H9 (cell line): ENCODE measurements at places on chromosomes 7 and 10.
A peak's percentile ranks its signal among the peaks of the same experiment; 100 is the strongest.

DNA sequence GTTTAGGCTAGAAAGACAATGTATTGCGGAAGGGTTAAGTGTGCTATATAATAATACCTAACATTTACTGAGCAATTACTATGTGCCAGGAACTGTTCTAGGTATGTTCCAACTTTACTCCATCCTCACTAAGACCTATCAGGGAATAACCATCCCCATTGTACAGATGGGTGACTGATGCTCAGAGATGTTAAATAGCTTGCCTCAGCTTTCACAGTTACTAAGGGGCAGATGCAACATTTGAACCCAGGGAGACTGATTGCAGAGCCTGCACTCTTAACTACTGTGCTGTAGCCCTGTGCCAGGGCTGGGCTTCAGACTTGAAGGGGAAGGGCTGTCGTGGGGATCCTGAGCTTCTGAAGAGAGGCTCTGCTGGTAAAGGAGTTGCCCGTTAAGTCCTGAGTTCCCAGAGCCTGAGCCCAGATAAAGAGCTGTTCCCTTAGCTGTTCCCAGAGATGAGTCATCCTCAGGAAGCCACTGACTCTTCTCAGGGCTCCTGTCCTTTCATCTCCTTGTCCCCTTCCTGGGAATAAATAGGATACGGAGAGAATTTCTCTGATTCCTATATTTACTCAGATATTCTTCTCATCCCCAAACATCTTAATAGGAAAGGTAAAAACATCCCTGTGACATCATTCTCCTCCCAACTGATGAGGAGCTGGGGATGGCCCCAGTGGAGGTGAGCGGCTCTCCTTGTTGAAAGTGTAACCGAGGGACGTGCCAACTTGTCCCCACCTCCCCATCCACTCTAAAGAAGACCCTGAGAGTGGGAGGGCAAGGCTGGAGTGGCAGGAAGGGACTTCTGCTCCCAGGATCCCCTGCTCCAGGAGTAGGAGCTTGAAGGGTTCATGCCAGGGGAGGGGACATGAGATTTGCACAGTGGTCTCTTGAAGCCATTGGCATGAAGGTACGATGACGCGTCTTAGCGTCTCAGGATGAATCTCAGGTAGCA, 28.0 kb upstream of the HABP2 start:
- H3K4me1 ChIP-seq, result no peaks in the 10 kb centered on the region
- no peaks in the 10 kb centered on the region for H3K27me3 ChIP-seq
- DNase-seq, result no peak
- H3K36me3 ChIP-seq, result no peaks in the 10 kb centered on the region
- H3K4me3 ChIP-seq, result no peak overlapping the region

DNA sequence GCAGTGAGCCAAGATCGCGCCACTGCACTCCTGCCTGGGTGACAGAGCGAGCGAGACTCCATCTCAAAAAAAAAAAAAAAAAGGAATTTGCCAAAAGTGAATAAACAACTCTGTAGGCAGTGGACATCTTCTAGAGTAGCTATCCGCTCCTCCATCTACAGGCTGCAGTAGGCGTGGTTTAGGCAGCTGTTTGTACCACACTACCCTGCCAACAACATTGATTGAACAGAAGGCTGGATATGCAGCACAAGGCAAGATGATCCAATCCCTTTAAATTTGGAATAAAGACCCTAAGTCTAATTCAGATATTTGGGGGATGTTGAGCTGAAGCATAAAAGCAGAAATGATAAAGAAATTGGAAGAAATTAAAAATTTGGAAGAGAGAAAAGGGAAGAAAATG, 141.6 kb downstream of the TES start:
- no peak overlapping the region for H3K27ac ChIP-seq
- no peak for DNase-seq
- no peak overlapping the region for H3K4me3 ChIP-seq
- no peaks in the 10 kb centered on the region for H3K4me1 ChIP-seq
- H3K27me3 ChIP-seq, result no peaks in the 10 kb centered on the region

- H3K4me3 ChIP-seq, result no peak overlapping the region
- peaks cover 3% of the 10 kb centered on the region for H3K36me3 ChIP-seq
- no peaks in the 10 kb centered on the region for H3K27me3 ChIP-seq
- no peak overlapping the region for H3K27ac ChIP-seq
- no peaks in the 10 kb centered on the region for H3K4me1 ChIP-seq
These were observed 43.8 kb upstream of the RABGEF1 start for GRCh38 chr7:66696774-66697191.

DNA sequence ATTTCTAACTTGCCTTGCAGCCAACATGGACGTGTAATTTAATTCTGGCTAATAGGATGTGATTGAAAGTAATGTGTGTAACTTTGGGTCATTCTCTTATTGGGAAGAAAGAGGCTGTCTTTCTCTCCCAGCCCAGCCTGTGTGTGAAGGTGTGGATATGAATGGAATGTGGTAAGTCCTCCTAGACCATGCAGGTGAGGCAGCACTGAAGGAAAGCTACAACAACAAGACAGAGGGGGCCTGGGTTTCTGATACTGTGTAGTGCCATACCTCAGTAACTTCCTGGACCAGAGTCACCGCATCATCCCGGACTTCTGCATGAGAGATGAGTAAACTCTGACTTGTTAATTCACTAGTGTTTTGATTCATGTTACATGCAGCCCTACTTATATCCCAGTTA, 237.0 kb downstream of the EXOC4 start:
- H3K27me3 ChIP-seq, result no peaks in the 10 kb centered on the region
- no peaks in the 10 kb centered on the region for H3K4me1 ChIP-seq
- no peak overlapping the region for H3K4me3 ChIP-seq
- DNase-seq, result no peak
- no peak overlapping the region for H3K27ac ChIP-seq
- no peaks in the 10 kb centered on the region for H3K36me3 ChIP-seq

DNA sequence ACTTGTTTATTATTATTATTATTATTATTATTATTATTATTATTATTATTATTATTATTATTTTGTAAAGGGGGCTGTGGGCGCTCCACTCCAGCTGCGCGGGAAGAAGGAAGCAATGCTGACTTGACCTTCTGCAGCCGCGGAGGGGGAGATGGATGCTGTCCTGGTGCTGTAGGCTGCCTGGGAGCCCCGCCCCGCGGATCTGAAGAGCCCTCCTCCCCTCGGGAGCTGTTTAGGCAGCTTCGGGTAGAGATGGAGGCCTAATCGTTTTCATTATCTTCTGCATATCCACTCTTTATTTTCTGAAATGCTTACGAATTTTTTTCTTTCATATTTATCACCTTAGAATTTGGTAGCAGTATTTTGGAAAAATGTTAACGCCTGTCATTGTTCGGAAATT, 101.2 kb upstream of the KLF6 start:
- H3K27me3 ChIP-seq, result no peaks in the 10 kb centered on the region
- H3K4me3 ChIP-seq, result no peak overlapping the region
- DNase-seq, result peak; percentile 70
- H3K4me1 ChIP-seq, result peaks cover 4% of the 10 kb centered on the region; the same call in 1 of the 2 replicates
- H3K36me3 ChIP-seq, result peaks cover 8% of the 10 kb centered on the region; the same call in 1 of the 2 replicates

DNA sequence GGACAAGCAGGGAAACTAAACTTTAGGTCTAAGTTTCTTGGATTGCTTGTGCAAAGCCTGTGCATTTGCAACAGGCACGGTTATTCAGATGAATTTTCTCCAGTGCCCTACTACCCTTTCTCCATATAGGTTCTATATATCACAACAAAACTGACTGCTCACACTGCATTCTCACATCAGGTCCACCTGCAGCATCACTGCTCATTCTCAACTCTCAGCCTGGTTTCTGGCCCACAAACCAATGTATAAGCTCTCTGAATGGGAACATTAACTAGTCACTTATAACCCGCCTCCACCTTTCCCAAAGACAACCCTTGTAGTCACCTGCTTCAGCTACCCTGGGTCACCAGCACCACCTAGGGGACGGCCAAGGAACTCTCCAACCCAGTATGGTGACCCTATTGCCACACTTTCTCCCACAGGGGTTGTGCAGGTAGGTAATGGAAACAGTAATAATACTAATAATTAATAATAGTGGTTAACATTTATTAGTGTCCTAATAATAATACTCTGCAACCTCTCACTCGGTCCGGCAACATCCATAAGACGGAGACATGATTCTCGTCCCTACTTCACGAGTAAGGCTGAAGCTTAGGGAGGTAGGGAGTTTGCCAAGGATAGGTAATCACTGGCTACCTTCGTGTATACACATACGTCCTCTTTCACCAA, 97.3 kb downstream of the CLEC2L start:
- H3K27me3 ChIP-seq, result no peaks in the 10 kb centered on the region
- no peak overlapping the region for H3K4me3 ChIP-seq
- no peak overlapping the region for H3K27ac ChIP-seq
- no peaks in the 10 kb centered on the region for H3K4me1 ChIP-seq
- peak; percentile 74 for DNase-seq

DNA sequence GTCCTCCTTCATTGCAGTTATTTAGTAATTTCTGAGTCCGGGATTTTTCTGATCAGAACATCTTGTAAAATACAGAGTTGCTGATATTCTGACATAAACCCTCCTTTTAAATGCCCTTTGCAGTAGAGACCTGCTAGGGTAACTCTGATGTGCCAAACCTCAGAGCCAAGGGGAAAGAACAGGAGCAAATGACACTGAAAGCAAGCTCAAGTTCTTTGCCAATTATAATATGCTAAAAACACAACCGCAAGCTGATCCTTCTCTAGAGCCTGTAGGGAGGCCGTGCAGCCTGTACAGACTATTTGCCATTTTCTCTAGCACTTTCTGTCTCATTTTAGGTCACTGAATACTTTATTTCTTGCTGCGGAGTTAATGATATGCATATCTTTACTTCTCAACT, 240.4 kb downstream of the CAMK1D start:
- peaks cover 1% of the 10 kb centered on the region; the same call in 1 of the 3 replicates for H3K36me3 ChIP-seq
- H3K4me3 ChIP-seq, result no peak overlapping the region
- H3K27me3 ChIP-seq, result no peaks in the 10 kb centered on the region
- no peak for DNase-seq
- no peak overlapping the region for H3K27ac ChIP-seq

GRCh38 chr7:23434147-23434917, 36.0 kb downstream of the IGF2BP3 start:
- DNase-seq, result no peak
- H3K27me3 ChIP-seq, result no peaks in the 10 kb centered on the region
- H3K4me1 ChIP-seq, result peaks cover 4% of the 10 kb centered on the region; the same call in 1 of the 2 replicates
- H3K27ac ChIP-seq, result no peak overlapping the region
- H3K36me3 ChIP-seq, result no peaks in the 10 kb centered on the region; the same call in 1 of the 3 replicates

DNA sequence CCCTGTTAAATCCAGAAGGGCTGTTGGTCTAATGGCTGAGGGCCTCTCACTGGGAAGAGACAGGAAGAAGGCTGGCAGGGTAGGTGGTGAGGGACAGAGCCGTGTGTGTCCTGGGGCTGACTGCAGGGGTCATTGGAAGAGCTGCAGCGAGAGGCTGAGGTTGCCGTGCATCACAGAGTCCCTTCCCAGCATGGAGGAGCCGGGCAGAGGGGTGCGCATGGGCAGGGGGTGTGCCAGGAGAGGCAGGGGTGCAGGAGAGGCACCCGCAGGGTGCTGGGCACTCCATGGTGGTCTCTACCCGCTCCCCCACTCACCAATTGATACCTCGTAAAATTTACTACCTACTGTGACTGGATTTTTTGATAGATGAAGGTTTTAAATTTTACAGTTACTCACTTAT, 124.3 kb downstream of the ACTR3B start:
- H3K27me3 ChIP-seq, result no peaks in the 10 kb centered on the region
- H3K36me3 ChIP-seq, result peaks cover 1% of the 10 kb centered on the region; the same call in 1 of the 2 replicates
- H3K27ac ChIP-seq, result no peak overlapping the region
- H3K4me1 ChIP-seq, result no peaks in the 10 kb centered on the region

- H3K27me3 ChIP-seq, result no peaks in the 10 kb centered on the region
- H3K36me3 ChIP-seq, result no peaks in the 10 kb centered on the region
- no peaks in the 10 kb centered on the region for H3K4me1 ChIP-seq
- H3K4me3 ChIP-seq, result no peak overlapping the region
These were observed 248.4 kb upstream of the KLF6 start for GRCh38 chr10:4033341-4033896.

DNA sequence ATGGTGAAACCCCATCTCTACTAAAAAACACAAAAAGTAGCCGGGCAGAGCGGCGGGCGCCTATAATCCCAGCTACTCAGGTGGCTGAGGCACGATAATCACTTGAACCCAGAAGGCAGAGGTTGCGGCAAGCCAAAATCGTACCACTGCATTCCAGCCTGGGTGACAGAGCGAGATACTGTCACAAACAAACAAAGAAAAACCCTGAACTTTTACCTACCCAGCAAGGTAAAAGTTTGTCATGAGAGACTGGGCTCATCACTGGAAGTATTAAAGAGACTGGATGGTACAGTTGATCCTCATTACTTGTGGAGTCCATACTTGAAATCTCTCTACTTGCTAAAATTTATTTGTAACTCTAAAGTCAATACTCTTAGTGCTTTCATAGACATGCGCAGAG, 113.9 kb downstream of the NDUFB2 start:
- H3K4me3 ChIP-seq, result no peak overlapping the region
- no peak overlapping the region for H3K27ac ChIP-seq
- H3K4me1 ChIP-seq, result no peaks in the 10 kb centered on the region
- no peaks in the 10 kb centered on the region for H3K27me3 ChIP-seq

DNA sequence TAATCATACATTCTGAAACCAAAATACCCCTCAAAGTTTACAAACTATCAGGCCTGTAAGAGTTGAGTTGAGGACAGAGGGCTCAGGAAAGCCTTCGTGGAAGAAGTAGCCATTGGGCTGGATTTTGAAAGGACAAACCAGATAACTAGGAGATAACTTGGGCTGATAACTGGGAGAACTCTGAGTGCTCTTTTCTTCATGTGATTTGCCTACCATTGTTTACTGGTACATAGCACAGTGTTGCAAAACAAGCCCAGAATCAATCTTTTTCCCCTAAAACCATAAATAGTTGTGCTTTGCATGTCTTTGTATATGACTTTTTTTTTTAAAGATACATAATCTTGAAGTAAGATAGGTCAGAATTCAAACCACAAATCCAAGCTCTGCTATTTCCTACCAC, 106.7 kb upstream of the ITGB1 start:
- no peaks in the 10 kb centered on the region for H3K4me1 ChIP-seq
- H3K36me3 ChIP-seq, result no peaks in the 10 kb centered on the region
- DNase-seq, result no peak
- no peaks in the 10 kb centered on the region for H3K27me3 ChIP-seq

GRCh38 chr10:119190353-119190752, 11.7 kb upstream of the PRDX3 start:
- H3K27me3 ChIP-seq, result no peaks in the 10 kb centered on the region; the same call in 1 of the 2 replicates
- no peaks in the 10 kb centered on the region for H3K4me1 ChIP-seq
- no peaks in the 10 kb centered on the region for H3K36me3 ChIP-seq
- H3K4me3 ChIP-seq, result no peak overlapping the region

DNA sequence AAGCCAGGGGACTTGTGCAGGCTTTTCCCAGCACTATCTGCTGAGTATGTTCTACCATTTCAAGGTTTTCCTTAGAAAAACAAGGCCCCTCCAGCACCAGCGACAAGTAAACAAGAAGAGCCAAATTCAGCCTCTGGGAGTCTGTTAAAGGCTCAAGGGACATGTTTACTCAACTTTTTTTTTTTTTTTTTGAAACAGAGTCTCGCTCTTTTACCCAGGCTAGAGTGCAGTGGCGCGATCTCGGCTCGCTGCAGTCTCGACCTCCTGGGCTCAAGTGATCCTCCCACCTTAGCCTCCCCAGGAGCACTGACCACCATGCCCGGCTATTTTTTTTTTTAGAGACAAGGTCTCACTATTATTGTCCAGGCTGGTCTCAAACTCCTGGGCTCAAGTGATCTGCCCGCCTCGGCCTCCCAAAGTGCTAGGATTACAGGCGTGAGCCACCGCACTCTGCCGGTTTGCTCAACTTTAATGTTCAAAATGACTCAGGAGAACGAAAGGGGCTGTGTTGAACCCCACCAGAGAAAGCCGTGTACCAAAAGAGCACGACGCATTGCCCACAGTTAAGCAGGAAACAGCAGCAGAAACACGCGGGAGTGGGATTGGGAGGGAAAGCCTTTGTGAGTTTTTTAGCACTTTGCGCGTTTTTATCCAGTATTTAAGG, 772 bp downstream of the PRDX3 start:
- no peak overlapping the region for H3K27ac ChIP-seq
- DNase-seq, result no peak
- H3K4me3 ChIP-seq, result peak overlapping the region; percentile 96
- H3K27me3 ChIP-seq, result no peaks in the 10 kb centered on the region
- peaks cover 17% of the 10 kb centered on the region; the same call in 2 of the 3 replicates for H3K36me3 ChIP-seq
